ENCODE measurements at places on chromosomes 5 and 9. TPM values are rescaled to one million over a fixed set of nuclear protein-coding genes. Genes with fewer than 3 reads are reported as not detected.

Gene TAF11L5
- total RNA-seq: not detected

- DNase-seq: no peak
Observed at GRCh38 chr9:129342591-129343423, 164.7 kb upstream of the IER5L start.

GRCh38 chr5:132830436-132831094 lies at the start of gene SHROOM1:
Gene SHROOM1 (minus strand): TSS chr5:132830647. CDS start chr5:132826140, 4,507 bp downstream.
- no peak for DNase-seq

Gene PCDHB10
- total RNA-seq: 10.3 TPM

DNA sequence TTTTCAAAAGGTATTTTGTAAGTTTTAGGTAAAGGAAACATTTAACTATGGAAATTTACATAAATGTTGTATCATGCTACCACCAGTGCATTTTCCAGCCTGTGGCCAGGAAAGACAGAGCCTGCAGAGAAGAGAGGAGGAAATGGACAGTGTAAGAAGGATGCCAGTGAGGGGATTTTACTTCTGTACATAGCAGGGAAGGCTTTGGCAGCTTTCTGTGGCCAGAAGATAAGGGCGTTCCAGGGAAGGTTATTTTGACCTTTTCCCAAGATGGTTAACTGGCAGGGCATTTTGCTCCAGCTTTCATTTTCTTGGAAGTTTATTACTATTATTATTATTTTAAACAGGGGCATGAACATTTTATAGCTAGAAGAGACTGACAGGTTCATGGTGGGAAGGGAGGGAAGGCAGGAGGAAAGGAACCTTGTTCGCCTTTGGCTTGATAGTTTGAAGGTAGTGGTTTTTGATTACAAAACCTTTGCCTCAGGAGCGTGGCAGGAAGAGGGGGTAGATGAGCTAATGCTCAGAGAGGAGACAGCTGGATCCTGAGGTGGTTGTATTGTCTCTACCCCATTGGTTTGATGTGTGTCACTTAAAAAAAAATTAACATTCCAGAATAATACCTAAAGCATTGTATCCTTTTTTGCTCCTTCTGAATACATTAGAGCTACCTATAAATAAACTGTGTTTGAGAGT lies 4.1 kb downstream of the ISOC1 start:
- no peak for DNase-seq

DNA sequence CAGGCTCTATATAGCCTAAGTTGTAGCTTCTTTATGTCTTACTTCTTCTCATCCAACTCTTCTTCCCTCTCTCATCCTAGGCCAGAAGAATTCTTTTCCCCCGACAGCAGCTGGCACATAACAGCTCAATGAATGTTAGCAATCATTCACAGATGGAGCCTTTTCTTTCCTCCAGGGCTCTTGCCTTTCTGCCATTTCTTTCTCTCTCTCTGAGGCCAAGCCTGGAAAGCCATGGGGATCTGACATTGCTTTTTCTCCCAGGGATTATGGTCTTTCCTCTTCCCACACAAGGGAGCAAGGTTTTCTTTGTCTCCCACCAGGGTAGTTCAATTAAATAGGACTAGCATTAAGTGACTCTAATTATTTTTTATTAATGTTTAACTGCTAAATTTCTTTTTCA lies 20.5 kb downstream of the SMIM15 start:
- DNase-seq: no peak

Gene DPH7
- total RNA-seq: 32.2 TPM

DNA sequence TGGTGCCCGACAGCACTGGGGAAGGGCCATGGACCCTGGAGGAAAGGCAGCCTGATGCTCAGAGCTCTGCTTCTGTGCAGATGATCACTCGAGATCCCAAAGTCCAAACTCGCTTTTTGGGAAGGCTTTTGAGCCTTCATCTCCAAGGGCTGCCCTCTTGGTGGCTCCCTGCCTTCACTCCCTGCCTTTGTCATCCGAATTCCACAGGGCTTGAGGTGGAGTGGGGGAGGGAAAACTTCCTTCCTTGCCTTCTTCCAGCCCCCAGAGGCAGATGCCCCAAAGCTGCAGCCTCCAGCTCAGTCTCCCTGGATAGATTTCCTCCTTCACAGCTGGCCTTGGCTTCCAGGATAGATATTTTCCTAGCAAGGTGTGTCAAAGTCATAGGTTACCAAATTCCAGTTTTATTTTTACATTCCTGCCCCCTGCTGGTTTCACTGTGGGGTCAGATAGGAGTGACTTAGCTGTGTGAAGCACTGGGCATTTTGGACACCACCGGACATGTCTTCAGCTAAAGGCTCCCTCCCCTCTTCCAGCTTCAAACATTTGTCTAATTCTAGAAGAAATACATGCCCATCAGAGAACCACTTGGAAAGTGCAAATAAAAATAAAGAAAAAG lies 268.2 kb downstream of the HSPA4 start:
- no peak for DNase-seq

DNA sequence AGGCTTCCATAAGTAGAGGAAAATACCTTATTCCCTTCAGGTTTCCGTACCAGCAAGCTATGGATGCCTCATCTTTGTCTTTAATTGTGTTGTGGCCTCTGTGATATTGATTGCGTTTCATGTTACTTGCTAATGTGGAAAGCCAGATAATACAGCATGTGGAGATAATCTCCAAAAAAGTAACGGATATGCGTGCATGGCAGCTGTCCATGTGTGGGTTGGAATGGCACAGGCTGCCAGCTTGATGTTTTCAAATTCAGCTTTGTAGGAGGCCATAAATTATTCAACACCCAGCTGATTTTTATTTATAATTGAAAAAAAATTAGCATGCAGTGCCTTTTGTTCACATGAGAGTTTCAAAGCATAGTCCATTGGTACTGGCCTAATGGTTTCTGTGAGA lies 144.9 kb downstream of the GIN1 start:
- no peak for DNase-seq

Gene CSF2
- not detected for total RNA-seq

Gene FABP6
- 1.2 TPM for total RNA-seq

Gene KLF4
- total RNA-seq: 16.4 TPM

Gene SLC24A2
- total RNA-seq: 0.10 TPM

DNA sequence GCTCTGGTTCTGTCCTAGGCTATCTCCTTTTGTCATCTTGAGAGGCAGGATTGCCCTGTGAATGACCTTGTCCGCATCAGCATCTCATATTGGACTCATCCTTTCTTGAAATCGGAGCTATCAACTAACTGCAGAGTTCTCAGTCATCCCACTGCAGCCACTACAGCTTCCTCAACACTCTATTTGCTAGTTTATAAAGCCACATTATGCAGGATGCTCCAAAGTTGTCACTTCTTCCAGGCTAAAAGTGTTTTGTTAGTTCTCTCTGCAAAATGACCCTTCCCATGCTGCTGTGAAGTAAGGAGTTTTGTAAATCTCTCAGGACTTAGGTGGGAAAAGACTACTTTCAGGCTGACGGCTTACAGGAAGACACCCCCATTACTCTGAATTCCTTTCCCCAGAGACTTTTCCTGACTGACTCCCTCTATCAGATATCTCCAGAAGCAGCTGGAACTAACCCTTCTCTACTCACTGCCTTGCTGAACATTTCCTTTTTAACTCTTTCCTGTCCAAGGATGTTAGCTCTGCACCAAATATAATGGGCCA lies 257.6 kb downstream of the NFIB start:
- DNase-seq: no peak

DNA sequence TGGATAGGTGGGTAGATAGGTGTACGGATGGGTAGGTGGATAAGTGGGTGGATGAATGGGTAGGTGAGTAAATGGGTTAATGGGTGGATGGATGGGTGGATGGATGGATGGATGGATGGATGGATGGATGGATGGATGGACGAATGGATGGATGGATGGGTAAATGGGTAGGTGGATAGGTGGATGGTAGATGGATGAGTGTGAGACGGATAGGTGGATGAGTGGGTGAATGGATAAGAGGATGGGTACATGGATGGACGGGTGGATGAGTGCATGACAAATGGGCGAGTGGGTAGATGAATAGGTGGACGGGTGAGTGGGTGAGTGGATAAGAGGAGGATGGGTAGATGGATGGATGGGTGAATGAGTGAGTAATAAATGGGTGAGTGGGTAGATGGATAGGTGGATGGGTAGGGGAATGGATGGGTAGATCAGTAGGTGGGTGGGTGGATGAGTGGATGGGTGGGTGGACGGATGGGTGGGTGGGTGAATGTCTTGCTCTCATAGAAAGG lies 179.2 kb downstream of the FGF18 start:
- DNase-seq: no peak

DNA sequence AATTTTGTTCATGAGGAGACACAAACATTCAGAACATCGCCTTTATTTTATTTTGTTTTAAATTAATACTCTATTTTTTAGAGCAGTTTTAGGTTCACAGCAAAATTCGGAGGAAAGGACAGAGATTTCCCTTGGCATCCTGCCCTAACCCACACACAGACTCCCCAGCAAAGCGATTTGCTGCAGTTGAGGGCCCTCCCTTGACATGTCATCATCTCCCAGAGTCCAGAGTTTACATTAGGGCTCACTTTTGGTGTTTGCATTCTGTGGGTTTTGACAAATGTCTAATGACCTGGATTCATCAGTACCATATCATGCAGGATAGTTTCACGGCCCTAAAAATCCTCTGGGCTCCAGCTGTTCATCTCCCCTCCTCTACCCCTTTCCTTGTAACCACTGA lies 33.6 kb upstream of the COL5A1 start:
- DNase-seq: no peak

Gene NMUR2
- not detected for total RNA-seq

DNA sequence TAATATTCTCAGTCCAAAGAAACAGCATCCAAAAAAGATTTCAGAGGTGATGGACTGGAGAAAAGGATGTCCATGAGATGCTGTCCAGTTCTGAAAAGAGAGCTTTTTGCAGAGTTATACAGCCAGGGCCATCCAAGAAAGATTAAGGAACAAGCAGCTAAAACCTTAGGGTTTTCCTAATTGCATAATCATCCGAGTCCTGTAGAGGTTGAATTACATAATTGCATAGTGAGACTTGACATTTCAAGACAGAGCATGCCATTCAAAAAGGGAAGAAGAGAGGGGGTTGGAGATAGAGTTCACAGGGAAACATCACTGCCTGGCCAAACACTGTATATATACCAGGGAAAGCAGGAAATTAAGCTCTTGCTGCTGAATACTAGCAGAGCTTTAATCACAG lies 1729.2 kb upstream of the WWC1 start:
- DNase-seq: no peak

- DNase-seq: no peak
Observed at GRCh38 chr5:32639943-32640342, 54.6 kb downstream of the SUB1 start.

Gene SAXO1
- total RNA-seq: not detected

DNA sequence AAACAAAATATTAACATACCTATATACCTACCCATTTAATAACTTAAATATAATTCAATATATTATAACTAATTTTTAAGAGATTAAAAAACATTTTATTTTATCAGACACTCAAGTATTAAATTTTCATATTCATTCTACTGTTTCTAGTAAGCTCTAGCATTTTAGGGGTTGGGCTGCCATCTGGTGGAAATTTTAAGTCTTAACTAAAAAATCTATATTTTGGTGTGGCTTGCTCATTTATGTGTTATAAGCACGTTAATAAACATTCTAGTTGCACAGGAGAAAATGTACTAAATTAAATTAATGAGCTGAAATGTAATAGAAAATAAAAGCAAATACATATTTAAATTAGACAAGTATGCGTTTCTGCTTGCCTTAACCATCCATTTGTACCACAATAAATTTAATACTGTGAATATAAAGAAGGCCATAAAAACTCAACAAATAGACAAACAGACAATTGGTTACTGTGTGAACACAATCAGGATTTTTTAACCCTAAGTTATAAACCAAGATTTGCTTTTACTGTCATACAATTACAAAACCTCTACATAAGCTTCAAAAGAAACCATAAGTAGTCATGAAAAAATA lies 1728.3 kb upstream of the CDH9 start:
- DNase-seq: peak; percentile 25

DNA sequence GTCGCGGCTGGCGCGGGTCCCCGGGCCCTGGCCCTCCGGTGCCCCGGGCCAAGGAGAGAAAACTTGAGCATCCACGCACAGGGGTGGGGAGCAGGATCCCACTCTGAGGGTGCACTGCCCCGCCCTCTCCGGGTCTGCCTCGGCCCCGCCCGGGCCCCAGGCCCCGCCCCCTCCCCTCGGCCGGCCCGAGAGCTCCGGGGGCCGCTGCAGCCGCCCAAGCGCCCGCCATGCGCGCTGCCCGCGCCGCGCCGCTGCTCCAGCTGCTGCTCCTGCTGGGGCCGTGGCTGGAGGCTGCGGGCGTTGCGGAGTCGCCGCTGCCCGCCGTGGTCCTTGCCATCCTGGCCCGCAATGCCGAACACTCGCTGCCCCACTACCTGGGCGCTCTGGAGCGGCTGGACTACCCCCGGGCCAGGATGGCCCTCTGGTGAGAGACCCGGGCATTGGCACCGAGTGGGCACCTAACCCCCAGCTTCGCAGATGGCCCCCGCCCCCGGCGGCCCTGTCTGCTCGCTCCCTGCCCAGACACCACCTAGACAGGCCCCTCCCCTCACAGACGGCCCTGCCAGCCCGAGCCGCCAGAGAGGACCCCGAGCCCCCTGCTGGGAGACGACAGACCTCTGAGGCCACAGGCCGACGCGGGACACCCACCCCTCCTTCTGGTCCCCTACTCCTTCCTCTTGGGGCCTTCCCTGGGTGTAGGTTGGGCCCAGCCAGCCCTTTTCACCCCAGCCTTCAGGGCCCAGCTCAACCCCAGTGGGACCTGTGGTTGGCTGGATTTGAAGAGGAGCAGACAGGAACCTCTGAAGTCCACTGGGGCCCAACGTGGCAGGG lies at the start of gene CERCAM:
TSS of gene CERCAM (plus strand) at position 207 of the 831 bp plus-strand sequence. CDS start at position 228, 21 bp downstream.
- DNase-seq: peak; percentile 61

Gene ANGPTL2
- total RNA-seq: 5.7 TPM

Gene PPP1R26
- 21.5 TPM for total RNA-seq

Gene CCDC192
- total RNA-seq: 0.26 TPM

DNA sequence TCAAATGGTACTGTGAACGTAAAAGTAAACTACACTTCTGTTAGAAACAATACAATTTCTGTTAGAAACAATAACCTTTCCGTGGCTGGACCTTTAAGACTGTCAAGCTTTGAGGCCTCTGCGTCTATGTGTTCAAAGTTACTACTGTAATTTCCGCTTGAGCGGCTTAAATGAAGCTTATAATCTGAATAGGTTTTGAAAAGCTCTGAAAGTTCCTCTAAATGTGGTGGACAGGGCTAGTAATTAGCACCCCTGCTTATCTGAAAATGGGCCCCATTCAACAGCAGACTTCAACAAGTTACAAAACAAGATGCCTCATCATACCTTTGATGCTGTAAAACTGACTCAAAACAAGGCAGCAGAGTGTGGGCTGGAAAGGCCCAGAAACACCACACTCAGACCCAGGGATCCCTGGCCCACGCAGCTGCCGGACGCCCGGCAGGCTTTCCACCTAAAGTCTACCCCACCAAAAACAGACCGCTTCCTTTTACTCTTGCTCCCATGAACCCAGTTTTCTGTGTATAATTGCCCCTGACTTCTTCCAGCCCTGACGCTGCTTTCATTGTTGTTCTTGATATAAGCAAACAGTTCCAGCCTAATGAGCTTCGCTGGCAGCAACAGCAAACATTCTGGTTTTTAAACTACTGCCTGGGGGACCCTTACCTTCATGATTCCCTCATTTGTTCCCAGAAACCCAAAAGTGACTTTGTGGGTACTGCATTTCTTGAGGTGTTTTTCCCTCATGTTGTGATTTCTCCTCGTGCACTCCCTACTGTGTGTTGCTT lies 66.7 kb downstream of the TLE1 start:
- no peak for DNase-seq

GRCh38 chr5:144308906-144309670 lies 138.4 kb downstream of the KCTD16 start:
- DNase-seq: no peak

Gene NR6A1
- total RNA-seq: 63.8 TPM

Gene DAB2
- total RNA-seq: 70.7 TPM

GRCh38 chr5:103446813-103447212 lies 115.8 kb downstream of the NUDT12 start:
- no peak for DNase-seq

GRCh38 chr5:135450952-135451351 lies 1.2 kb downstream of the TIFAB start:
- no peak for DNase-seq
